Endothelial cell of umbilical vein (primary cell): ENCODE measurements at places on chromosomes 11 and 22. TPM values are rescaled to one million over a fixed set of nuclear protein-coding genes. Genes with fewer than 3 reads are reported as not detected.

- H3K27ac ChIP-seq = no peak overlapping the region
- no peaks in the 10 kb centered on the region for H3K36me3 ChIP-seq
- DNase-seq = no peak
- no peak overlapping the region for H3K4me3 ChIP-seq
- no peaks in the 10 kb centered on the region for H3K27me3 ChIP-seq
- H3K4me1 ChIP-seq = no peaks in the 10 kb centered on the region
These were observed 211.4 kb downstream of the AASDHPPT start for GRCh38 chr11:106288822-106289387.

DNA sequence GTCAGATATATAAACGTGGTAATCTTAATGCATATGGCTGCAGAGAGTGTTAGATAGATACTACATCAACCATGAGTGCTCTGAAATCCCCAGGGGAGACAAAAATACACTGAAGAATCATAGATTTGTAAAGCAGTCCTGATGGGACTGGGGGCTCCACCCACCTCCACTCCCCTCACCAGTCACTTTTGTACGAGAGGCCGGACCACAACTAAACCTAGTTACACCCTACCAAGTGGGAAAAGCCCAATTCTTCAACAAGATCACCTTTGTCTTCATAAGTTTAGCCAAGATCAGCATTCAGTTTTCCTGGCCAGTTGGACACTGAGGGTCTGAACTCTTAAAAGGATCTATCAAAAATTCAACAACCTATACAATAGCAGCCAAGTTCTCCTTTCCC is 1.5 kb downstream of the SF1 start:
- H3K4me1 ChIP-seq = peaks cover 38% of the 10 kb centered on the region
- H3K36me3 ChIP-seq = peaks cover 31% of the 10 kb centered on the region
- peak overlapping the region; percentile 2 for H3K27ac ChIP-seq
- H3K4me3 ChIP-seq = peak overlapping the region; percentile 85
- H3K27me3 ChIP-seq = no peaks in the 10 kb centered on the region
- no peak for DNase-seq

- H3K27ac ChIP-seq = no peak overlapping the region
- no peak overlapping the region for H3K4me3 ChIP-seq
- H3K36me3 ChIP-seq = no peaks in the 10 kb centered on the region
- H3K4me1 ChIP-seq = no peaks in the 10 kb centered on the region
These were observed 160.0 kb downstream of the TRIM29 start for GRCh38 chr11:119977881-119978280.

DNA sequence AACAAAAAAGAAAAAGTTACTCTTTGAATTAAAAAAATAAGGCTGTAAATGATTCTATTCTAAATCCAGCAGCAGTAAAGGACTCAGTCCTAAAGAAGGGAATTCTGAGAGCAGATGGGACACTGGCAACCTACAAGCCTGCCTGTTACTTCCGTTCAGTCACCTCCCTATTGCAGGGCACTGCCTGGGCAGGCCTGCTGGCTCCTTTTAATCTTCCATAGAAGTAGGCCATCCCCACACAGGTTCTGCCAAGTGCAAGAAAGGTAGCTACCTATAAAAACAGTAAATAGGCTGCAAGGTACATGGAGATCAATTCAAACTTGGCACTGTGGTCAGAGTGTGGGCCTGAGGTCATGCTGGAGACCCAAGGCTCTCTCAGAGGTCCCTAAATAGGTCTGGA is 136.4 kb downstream of the TRIM44 start:
- DNase-seq = no peak
- H3K27me3 ChIP-seq = no peaks in the 10 kb centered on the region
- peaks cover 45% of the 10 kb centered on the region for H3K4me1 ChIP-seq
- no peaks in the 10 kb centered on the region for H3K36me3 ChIP-seq
- H3K4me3 ChIP-seq = no peak overlapping the region
- H3K27ac ChIP-seq = peak overlapping the region; percentile 38

DNA sequence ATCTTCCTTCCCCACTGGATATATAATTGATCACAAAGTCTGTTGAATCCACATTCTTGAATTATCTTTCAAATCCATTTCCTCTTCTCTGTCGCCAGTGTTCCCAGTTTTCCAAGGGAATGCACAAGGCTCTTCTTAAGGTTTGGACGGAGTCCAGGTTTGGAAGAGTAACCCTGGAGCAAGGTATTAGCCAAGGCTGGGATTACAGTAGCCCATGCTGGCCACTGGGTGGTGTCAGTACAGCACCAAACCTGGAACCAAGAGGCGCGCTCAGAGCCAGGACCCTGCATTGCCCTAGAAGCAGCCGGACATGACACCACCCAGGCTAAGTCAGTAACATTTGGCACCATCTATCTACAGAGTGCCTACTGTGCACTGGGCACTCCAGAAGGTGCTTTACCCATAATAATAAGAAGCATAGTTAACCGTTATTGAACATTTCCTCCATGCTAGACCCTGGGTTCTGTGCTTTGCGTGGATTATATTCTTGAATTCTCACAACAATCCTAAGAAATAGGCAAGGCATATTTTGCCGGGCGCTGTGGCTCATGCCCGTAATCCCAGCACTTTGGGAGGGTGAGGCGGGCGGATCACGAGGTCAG is 48.0 kb upstream of the CLPB start:
- no peak overlapping the region for H3K27ac ChIP-seq
- no peaks in the 10 kb centered on the region for H3K36me3 ChIP-seq
- DNase-seq = peak; percentile 80
- H3K4me3 ChIP-seq = no peak overlapping the region

GRCh38 chr11:48170241-48171233 is 46.1 kb upstream of the OR4B1 start:
- H3K4me3 ChIP-seq = no peak overlapping the region
- peak overlapping the region; percentile 12 for H3K27ac ChIP-seq
- no peaks in the 10 kb centered on the region for H3K27me3 ChIP-seq

BTG4 gene
- not detected in 2 replicates for total RNA-seq
